ENCODE measurements at places on chromosomes 3 and 15.
A peak's percentile ranks its signal among the peaks of the same experiment; 100 is the strongest.

- DNase-seq = no peak
Observed at GRCh38 chr3:188776447-188776846, 395.3 kb upstream of the TPRG1 start.

DNA sequence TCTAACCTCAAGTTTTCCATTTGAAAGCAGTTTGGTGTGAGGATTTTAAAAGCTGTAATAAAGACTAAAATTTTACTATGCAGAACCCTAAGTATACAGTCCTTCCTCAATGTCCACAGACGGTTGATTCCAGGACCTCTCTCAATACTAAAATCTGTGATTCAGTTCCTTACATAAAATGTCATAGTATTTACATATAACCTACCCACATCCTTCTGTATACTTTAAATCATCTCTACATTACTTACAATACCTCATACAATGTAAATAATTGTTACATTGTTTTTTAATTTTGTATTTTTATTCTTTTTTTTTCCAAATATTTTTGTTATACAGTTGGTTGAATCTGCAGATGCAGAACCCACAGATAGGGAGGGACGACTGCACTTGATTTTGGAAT, 2.8 kb upstream of the TOPAZ1 start:
- DNase-seq = no peak

DNA sequence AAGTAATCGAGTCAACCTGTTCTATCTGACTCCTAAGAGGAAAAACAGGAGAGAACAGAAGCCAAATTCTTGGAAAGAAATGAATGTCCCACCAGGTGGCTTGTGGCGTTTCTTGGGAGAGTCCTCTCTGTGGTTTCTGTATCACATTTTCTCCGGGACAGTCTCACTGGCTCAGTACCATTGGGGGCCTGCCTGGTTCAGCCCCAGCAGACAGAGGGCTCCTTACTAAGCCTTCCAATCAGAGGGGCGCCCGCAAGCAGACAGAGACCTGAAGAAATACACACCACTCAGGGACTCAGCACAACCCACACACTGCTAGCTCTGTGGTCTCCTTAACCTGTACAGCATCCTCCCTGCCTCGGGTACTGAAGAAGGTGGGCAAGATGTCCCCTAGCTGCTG, 302.1 kb downstream of the TLE3 start:
- no peak for DNase-seq

DNA sequence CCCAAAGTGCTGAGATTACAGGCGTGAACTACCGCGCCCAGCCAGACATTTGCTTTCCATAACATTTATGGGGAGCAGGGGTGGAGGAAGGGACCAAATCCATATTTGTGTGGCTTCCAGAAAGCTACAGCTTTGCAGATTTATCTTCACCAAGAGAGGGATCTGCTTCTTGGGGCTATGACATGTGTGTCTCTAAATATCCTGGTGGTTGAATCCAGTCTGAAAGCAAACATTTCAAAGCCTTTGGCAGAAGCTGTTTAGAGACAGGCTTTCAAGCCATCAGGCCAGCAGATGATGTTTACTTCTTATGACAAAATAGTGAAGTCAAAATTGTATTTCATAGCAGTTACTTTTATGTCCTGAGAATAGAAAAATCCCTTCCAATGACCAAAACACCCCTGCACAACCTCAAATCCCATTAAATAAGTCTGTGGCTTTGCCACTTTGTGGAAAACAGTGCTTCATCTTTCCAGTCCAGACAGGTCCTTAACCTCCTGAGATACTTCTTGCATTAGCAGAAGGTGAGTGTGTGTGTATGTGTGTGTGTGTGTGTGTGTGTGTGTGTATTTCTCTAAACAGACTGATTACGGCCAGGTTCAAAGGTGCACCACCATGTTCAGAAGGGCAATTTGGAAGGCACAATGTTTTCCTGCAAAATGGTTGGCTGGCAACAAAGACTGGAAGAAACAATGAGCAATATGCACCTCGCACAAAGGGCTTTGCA, 191.4 kb upstream of the LRIG1 start:
- DNase-seq = no peak

DNA sequence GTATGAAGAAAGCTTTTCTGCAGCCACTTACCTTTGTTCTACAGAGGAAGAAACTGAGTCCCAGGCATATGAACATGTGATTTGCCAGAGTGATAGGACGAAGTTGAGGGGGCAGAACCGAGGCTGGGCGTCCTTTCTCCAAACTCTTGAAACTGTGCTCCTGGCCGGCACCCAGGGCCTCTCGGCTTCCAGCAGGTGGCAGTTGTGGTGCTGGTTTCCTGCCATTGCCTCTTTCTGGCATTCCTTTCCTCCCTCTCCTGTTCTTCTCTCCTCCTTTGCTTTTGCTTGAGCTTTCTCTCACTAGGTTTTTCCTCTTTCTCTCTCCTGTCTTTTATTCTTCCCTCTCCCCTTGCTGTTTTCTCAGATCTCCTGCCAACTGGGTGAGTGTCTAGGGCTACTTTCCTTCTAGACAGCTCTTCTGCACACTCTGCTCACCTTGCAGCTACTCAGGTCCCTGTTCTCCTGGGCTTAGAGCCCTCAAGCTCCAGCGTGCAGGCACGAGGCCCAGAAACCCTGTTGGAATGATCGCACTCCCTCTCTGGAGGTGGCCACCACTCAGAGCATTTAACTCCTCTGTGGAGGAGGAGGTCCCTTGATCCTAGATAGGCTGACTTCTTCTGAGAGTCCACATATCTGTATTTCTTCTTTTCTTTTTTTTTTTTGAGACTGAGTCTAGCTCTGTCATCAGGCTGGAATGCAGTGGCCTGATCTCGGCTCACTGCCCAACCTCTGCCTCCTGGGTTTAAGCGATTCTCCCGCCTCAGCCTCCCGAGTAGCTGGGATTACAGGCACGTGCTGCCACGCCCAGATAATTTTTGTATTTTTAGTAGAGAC, 26.2 kb downstream of the TRAK1 start:
- DNase-seq = no peak

GRCh38 chr15:71591057-71591456, 219.3 kb upstream of the NR2E3 start:
- no peak for DNase-seq

DNA sequence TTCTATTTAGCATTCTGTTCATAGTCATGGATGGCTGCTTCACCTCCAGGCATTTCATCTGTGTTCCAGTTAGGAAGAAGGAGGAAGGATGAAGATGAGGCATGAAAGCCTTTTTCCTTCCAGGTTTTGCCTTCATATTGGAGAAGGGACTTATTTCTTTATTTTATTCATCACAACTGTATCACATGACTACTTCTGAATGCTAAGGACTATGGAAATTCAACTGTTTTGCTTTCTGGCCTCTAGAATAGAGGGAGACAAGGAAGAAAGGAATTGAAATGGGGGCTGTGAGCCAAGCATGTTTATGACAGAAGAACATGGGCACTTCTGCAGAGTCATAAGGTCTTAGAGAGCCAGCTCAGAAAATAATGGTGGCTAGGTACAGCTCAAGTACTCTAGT, 10.4 kb downstream of the TMEM266 start:
- DNase-seq = no peak

DNA sequence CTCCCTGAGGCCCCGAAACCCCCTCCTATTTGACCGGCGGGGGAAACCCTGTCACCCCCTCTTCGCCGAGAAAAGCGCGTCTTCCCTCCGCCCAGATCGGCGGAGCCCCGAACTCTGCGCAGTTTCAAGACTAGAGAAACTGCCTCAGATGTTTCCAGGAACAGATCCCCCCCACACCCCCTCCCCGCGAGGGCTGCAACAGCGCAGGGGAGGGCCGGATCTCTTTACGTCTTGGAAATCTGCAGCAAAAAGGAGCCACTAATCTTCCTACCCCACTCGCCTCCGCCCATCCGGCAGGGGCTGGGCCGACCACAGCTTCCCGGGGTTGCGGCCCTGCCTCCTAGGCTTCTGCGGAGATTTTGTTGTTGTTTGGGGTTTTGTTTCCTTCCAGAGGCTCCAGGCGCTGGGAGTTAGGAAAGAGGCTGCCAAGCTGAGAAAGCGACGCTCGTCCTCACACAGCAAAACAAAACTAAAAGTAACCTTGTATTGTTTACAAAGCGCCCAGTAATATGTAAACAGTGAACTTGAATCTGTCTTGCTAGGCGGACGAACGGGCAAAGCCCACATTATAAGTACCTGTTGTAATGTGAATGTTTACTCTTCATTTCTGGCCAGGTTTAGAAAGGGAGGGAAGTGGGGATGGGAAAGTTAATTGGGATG, 2.2 kb downstream of the FOXB1 start:
- DNase-seq = peak; percentile 86

DNA sequence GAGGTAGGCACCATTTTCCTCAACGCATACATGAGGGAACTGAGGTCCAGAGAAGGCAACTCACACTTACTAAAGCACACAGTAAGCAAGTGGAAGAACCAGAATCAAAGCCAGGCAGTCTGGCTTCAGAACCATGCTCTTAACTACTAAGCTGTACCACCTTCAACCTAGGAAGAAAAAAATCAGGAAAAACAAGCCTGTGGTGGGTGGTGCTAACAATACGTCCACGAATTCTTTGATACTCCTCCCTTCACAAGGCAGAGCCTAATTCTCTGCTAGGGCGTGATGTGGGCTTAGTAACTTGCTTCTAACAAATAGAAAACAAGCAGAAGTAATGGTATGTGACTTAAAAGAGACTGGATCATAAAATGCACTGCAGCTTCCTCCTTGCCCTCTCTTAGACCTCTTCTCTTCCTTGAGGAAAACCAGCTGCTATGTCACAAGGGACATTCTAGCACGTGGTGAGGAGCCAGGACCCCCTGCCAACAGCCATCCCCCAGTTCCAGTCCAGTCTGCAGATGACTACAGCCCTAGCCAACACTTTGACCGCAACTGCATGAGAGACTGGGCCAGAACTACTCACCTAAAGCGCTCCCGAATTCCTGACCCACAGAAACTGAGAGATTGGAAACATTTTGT, 36.9 kb downstream of the HACD2 start:
- DNase-seq = no peak

DNA sequence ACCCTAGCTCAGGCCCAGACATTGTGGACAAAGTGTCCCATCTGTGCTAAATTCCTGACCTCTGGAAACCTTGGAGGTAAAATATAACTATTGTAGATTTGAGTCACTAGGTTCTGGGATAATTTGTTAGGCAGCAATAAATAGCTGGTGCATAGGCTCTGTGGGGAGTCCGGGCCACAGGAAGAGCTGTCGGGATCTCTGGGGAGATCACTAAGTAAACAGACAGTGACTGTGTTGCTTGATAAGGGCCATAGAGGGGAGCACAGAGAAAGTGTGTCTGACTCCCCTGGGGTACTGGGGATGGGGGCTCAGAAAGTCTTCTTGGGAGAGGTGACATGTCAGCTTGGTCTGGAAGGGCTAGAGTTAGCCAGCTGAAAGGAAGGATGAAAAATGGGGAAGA, 37.7 kb upstream of the MRPS22 start:
- DNase-seq = no peak

DNA sequence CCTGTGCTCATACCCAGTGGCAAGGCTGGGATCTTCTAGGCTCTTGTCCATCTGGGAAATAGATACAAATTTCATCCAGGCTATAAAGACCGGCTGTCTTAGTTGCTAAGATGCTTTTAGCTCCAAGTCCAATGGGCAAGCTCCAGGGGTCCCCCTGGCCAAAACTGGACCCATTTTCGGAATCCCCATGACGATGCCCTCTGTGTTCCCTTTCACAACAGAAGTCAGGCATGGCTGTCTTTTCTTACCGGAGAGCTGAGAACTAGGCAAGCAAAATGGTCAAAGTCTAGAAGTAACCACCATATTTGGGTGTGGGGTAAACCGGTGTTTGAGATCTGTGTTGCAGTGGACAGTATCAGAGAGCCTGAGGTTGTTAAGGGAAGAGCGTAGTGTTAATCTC, 1.0 kb downstream of the GLYCTK start:
- no peak for DNase-seq

GRCh38 chr15:34248190-34248589, 23.4 kb downstream of the EMC4 start:
- DNase-seq = no peak

- DNase-seq = no peak
Observed at GRCh38 chr3:194514626-194515025, 27.8 kb upstream of the ATP13A3 start.

GRCh38 chr3:73341272-73341935, 279.9 kb downstream of the EBLN2 start:
- DNase-seq = no peak

- DNase-seq = peak; percentile 7
Observed at GRCh38 chr3:72582211-72582878, 265.9 kb downstream of the SHQ1 start.

DNA sequence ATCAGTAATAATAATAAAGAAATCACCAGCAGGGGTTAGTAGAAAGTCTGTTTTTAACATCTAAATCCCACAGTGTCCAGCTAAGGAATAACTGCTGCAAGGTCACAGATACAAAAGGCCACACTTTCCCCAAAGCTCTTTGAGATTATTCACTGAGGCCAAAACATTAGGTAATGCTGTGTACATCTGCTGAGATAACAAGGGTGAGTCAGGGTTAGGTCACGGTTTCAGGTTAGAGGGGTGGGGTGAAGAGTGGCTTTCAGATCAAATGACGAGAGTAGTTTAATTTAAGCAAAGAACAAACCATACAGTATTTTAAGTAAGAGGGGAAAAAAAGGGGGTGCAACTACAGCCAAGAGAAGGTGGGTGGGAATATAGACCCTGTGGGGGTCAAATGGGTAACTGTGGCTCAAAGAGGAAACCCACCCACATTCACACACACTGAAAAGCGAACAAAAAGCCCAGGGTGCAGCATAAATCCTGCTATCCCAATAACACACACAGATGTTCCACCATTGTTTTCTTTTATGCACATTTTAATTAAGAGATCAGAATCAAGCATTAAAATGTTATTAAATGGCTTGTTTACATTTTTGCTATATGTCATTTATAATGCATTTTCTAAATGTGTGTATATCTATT, 412.9 kb downstream of the TIGIT start:
- DNase-seq = peak; percentile 15

- no peak for DNase-seq
Observed at GRCh38 chr15:69482686-69483256, 30.2 kb downstream of the RPLP1 start.

- peak; percentile 29 for DNase-seq
Observed at GRCh38 chr3:30344288-30344687, 262.1 kb upstream of the TGFBR2 start.

- no peak for DNase-seq
Observed at GRCh38 chr3:124125315-124125714, 133.4 kb upstream of the ROPN1 start.

GRCh38 chr3:151227266-151227806, 24.3 kb upstream of the GPR171 start:
- DNase-seq = no peak

GRCh38 chr3:43481375-43481774, 140.4 kb downstream of the ANO10 start:
- DNase-seq = no peak

DNA sequence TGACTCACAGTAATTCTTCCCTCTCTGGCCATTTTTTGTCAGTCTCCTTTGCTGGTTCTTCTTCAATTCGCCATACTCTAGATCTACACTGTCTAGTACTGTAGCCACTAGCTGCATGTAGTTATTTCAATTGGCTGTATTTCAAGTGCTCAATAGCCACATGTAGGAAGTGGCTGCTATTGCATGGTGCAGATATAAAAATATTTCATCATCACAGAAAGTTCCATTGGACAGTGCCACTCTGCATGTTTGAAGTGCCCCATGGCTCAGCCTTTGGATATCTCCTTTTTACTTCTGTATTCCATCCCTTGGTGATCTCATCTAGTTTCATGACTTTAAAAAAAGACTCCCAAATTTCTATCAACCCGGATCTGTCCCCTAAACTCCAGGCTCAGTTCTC, 22.1 kb downstream of the PPP2R3A start:
- DNase-seq = no peak

Data from activated CD4-positive, alpha-beta T cell treated with anti-CD3 and anti-CD28 coated beads, Interleukin-2, Interleukin-6, amounts not matched to agents 100 ng/mL and 50 ng/mL, durations not matched to agents 16 hours and 8 hours (primary cell).